ENCODE measurements at places on chromosomes 3 and 15.

- no peak for DNase-seq
Observed at GRCh38 chr3:53412953-53413352, 65.6 kb upstream of the DCP1A start.

DNA sequence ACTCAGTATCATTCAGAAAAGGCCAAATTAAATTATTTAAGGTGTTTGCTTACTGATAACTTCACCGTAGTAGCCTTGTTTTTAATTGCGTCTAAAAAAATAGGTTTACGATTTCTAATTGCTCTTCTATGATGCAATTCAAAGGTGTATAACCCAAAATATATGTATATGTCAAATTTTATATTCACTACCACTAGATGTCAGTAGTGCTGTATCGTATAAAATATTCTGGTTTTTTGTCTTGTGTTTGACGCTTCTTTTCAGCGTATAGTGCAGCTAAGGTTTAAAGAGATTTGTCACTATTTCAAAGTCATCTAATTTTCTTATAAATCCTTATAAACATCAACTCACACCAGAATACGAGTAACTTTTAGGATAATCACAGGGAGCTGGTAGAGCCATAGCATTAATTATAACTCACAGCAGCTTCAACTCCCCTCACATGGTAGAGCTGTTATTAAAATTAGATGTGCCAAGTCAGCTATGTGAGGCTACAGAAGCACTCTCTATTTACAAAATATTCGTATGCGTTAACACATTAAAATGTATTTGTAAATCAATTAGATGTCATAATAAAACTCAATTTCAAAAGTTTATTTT, 3.5 kb downstream of the PFN2 start:
- DNase-seq = no peak

GRCh38 chr3:113263778-113264177, 52.4 kb downstream of the BOC start:
- DNase-seq = no peak

GRCh38 chr3:147937341-147937740, 528.2 kb downstream of the ZIC1 start:
- DNase-seq = no peak

DNA sequence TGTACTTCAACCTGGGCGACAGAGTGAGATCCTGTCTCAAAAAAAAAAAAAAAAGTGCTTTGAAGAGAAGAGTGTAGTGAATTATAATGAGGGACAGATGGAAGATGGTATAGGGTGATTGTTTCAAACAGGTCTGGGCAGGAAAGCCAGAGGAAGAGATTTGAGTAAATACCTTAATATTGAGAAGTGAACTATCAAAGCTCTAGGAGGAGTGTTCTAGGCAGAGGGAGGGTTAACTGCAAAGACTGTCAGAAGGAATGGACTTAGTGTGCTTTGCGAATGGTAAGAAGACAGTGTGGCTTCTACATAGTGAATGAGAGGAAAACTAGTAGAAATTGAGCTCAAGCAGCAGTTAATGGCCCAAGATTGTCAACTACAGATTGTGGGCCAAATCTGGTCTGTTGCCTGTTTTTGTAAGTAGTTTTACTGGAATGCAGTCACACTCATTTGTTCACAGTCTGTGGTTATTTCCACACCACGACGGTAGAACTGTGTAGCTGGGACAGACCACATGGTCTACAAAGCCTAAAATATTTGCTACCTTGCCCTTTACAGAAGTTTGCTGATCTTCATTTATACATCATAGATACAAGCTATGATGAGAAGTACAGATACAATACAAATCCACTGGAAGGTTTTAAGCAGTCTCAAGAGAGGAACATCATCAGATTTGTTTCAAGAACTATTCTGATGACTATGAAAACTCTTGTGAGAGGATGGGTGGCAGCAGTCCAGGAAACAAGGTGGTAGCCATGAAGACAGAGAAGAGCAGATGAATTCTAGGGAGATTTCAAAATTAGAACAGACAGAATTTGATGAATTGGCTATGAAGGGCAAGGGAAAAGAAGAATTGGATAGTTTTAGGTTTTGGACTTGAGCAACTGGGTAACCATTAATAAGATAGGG, 16.5 kb upstream of the USP50 start:
- DNase-seq = no peak

DNA sequence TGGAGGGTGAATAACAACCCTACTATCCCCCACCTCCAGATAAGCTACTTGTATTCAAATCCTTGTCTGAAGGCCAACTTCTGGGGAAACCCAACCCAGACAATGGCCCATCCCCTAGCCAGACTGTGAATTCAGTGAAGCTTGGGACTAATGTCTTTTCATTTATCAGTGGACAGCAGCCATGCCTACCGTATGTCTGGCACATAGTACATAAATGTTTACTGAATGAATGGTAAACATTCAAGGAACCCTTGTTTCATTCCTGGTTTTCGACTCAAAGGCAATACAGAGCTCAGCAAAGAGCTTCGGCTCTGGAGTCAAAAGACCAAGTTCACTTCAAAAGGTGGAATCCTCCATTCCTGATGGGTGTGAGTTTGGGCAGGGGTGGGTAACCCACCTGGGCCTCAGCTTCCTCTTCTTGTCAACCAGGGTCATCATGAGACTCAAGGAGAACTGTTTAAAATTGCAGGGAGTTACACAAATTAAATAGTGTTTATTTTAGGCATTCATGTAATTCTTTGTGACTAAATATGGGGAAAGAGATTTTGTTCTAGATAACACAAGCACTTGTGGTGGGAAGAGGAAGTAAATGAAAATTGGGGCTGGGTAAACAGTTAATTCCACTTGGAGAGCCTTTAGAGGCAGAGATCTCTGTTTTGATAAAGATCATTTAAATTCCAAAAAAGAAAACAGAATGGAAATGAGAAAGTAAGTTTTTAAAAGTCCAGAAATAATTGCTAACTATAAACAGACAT, 303.7 kb upstream of the WNT5A start:
- DNase-seq = no peak

DNA sequence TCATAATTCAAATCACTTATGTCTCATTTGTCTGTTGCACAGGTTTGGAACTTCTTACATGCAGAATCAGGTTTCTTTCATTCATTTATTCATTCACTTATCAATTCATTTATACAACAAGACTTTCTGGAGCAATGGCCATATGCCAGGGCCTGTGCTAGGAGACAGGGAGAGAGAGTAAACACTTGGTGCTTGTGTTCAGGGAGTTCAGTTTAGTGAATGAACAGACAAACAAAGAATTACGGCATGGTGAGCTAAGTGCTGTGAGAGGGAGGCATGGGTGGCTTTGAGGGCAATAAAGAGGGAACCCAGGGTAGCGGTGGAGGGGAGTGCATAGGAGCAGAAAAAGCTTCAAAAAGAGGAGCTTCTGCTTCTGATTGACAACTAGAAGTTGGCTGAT, 8.5 kb upstream of the IREB2 start:
- no peak for DNase-seq

DNA sequence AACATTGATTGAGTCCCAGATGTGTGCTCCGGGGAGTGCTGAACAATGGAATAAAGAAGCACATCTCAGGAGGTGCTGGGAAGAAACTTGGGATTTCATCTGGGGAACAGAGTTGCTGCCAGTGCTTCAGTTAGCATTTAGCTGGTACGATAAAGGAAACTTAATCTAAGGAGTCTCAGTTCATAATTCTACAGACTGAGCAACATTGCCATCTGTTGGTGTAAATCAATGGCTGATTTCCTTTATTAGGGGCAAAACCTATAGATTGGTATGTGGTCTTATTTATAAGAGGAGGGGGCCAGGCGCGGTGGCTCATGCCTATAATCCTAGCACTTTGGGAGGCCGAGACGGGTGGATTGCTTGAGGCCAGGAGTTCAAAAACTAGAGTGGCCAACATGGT, 8.9 kb downstream of the MKRN2OS start:
- no peak for DNase-seq

All from progenitor cell of endocrine pancreas (in vitro differentiated cells).